ENCODE measurements at places on chromosomes 7 and 10.

DNA sequence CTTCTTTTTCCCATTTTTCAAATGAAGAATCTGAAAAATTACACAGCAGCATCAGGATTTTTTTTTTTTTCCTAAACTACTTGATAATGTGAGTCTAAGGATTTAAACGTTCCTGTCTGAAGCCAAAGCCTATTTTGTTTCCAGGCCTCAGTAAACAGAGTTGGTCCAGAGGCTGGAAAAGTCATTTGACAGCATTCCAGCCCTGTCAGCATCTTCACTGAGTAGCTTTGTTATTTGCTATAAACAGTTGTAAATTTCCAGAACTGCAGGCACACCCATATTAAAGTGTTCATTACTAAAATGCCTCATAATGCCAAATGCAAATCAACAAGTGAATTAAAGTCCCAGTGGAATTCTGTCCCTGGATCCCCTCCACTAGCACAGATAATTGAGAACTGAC, 35.5 kb upstream of the KMT2E start:
- no peak for DNase-seq

DNA sequence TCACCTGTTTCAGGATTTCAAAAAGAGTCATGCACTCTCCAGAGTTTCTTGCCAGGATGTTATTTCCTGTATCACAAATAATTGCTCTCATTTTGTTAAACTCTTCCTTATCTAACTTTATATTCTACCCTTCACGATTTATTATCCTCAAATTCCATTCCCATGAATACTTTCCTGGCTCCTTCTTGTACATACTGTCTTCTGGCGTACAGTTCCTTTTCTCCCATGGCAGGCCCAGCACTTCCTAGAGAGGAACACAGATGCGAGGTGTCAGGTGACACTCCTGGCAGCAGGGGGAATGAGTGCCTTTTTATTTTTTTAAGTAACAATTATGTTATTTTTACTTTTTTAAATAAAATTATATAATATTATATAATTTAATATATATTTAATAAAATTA, 411.9 kb downstream of the TFEC start:
- DNase-seq = no peak

GRCh38 chr10:36126076-36126475, 484.0 kb upstream of the FZD8 start:
- no peak for DNase-seq

DNA sequence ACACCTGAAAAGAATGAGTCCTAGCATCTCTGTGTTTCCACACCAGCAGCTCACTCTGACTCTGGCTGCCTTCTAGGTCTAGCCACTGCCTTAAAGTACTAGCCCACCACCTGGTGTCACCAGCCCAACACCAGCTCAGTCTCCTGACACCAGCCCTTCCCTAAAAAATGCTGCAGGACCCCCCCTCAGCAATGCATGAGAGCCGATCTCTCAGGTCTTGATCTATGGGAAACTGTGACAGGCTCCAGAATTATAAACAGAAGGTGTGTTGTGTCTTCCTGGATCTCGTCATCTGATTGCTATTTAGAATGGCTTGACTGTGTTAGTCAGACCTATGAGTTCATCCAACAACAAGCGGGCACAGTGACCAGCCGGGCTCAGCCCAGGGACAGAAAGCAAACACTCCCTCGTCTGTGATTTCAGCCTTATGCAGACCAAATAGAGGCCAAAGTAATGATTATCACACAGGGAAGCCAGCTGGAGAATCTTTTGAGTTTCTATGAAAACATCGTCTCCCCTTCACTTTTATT, 66.6 kb downstream of the CUBN start:
- DNase-seq = no peak

- no peak for DNase-seq
These were observed 37.0 kb upstream of the LCOR start for GRCh38 chr10:96794836-96795733.

DNA sequence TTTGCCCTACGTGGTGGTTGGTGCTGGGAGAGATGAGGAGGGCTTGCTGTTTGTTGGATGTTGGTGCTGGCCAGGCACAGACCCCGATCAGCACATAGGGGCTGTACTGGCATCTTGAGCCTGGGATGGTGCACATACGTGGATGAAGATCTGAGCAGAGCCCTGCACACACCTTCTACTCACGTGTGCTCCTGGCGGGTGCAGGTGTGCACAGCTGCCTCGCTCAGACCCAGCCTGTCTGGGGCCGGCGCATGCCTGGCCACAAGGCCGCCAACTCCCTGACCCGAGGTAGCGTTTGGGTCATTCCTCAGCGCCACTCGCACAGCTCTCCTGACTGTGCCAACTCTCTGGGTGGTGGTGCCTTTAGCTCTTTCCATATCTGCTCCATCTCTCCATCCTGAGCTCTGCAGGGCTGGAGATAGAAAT, 18.6 kb downstream of the PALD1 start:
- no peak for DNase-seq

DNA sequence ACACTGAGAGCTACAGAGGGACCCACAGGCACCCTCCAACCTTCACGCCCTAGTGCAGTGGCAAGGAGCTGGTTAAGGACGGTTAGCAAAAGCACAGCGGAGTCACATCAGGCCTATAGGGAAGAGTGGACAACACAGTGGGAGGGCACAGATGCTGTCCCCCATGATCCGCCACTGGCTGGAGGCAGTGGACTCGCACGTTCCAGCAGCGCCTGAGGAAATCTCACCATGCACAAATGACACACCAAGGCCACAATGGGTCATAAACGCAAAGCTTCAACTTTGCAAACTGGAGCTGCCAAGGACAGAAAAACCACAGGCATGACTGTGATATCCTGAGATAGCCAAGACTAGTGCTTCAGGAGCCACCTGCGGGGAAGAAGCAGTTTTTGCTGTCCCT, 58.8 kb downstream of the GRB10 start:
- DNase-seq = no peak

DNA sequence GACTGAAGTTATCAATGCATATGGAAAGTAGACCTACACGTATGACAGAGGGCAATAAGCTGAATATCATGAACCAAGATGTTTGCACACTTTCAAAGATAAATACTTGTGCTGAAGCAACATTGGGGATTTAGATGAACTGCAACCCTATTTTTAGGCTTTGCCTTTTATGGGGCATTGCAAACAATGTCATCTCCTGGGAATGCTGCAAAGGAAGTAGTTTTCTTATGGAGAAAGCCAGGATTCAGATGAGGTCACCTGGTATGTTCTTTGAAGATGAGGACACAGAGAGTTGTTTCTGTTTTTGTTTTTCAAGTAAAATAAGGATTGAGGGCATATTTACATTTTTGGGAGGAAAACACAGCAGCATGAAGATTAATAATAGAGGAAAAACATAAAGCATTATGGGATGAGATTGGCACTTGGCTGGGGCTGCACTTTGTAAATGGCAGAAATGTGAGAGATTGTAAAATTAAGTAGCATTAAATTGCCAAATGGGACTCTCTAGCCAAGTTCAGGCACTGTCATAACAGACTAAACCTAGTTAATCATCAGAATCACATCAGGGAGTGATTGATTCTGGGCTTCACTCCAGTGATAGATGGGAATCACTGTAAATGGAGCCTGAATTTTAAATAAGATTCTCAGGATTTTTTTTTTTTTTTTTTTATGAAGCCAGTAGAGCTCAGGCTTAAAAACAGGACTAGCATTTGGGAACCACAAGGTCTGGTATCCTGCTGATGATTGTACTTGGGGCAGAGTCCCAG, 63.1 kb downstream of the MALRD1 start:
- DNase-seq = no peak

GRCh38 chr7:122255454-122255853, 49.1 kb downstream of the FEZF1 start:
- no peak for DNase-seq

DNA sequence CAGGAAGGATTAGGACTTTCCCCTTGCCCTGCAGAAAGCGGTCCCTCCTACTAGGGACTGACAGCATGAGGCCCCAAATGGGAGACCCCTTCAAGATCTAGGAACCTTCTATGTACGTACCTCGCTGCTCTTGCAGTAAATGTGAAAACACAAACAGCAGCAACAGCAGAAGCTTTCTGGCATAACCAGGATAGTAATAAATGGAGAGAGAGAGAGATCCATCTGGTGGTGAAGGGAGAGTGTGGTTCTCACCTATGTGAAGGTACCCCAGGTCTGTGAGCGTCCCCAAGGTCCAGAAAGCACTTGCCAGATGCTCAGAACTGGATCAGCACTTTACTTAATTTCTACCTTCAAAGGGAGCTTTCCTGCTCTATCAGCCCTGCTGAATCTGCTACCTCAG, 592.7 kb downstream of the PARD3 start:
- no peak for DNase-seq
